HAP-1 (cell line): ENCODE measurements at places on chromosomes 3 and 15.
A peak's percentile ranks its signal among the peaks of the same experiment; 100 is the strongest.

GRCh38 chr3:143644370-143645089 lies 203.7 kb downstream of the SLC9A9 start:
- peak; percentile 67 for DNase-seq

- DNase-seq, result no peak
Measured at GRCh38 chr3:178342111-178342510, 194.1 kb upstream of the KCNMB2 start.

- DNase-seq, result no peak
Measured at GRCh38 chr3:112365035-112365434, 32.1 kb downstream of the CD200 start.

DNA sequence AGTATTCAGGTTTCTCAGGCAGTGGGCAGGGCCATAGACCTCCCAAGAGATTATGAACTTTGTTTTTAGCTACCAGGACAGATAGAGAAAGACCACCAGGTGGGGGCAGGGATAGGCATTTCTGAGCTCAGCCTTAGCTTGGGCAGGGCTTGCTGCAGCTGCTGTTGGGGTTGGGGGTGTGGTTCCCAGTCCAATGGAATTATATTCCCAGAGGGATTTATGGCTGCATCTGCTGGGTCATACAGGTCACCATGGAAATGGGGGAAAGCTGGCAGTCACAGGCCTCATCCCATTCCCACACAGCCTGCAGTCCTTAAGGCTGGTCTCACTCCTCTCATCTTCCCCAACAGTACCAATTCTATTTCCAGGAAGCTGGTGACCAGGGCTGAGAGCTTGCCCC lies 144.6 kb upstream of the ZPLD1 start:
- DNase-seq, result no peak

DNA sequence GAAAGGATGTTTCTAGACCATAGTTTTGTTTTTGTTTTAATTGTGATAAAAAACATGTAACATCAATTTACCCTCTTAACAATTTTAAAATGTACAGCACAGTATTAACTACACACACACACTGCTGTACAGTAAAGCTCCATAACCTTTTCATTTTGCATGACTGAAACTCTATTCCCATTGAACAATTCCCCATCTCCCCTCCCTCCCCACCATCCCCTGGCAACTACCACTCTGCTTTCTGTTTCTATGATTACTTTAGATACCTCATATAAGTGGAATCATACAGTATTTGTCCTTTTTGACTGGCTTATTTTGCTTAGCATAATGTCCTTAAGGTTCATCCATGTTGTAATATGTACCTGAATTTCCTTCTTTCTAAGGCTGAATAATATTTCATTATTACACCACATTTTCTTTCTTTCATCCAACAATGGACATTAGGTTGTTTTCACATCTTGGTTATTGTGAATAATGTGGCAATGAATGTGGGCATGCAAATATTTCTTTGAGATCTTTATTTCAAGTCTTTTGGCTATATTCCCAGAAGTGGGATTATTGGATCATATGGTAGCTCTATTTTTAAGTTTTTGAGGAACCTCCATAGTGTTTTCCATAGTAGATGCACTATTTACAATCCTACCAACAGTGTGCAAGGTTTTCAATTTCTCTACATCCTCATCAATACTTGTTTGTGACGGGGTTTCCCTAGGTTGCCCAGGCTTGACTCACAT lies 10.7 kb downstream of the CHST14 start:
- peak; percentile 74 for DNase-seq

DNA sequence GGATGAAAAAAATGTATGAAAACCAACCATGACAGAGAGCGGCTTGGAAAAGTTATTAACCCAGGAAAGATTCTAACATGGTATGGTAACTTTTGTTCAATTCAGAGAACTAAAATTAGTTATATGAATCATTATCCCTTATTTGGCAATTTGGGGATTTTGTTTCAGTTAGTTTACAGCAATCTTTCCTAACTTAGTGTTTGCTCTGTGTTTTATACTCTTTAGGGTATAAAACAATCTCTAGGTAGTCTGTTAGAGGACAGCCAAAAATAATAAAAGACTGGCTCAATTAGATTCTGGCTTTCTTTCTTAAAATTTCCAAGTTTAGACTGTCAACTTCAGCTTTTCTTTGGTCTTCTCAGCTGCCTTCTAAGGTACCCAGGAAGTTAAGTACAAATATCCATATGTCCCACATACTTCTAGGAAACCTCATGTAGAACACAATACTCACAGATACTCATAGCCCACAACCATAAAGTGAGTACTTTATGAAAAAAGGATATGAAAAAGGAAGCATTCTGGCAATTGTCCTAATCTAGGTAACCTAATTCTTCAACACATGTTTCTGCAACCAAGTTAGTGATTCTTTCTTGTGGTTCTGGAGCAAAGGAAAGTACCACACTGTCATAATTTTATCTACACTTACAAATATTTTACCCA lies 849.3 kb downstream of the ROBO1 start:
- DNase-seq, result no peak

- no peak for DNase-seq
Measured at GRCh38 chr15:40332113-40332781, 8.5 kb downstream of the CCDC9B start.

DNA sequence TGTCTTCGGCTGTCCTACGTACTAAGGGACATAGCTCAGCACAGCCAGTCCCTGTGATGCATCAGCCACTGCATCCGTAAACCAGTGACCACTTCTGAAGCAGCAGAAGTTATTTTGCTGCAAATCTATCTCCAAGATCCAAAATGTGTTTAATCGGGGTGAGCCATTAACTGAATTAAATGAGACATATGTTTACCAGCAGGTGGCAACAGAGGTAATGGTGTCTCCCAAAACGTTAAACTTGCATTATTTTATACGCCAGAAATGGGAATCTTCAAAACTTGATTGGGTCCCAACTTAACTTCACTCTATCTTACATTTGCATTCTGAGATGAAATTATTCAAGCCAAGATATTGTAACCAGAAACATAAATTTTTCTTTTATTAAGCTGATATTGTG lies 75.3 kb upstream of the BOC start:
- DNase-seq, result no peak

- DNase-seq, result no peak
Measured at GRCh38 chr3:172259726-172260248, 188.5 kb downstream of the GHSR start.

GRCh38 chr3:43620831-43621655 lies 768 bp downstream of the ANO10 start:
- DNase-seq, result peak; percentile 42

DNA sequence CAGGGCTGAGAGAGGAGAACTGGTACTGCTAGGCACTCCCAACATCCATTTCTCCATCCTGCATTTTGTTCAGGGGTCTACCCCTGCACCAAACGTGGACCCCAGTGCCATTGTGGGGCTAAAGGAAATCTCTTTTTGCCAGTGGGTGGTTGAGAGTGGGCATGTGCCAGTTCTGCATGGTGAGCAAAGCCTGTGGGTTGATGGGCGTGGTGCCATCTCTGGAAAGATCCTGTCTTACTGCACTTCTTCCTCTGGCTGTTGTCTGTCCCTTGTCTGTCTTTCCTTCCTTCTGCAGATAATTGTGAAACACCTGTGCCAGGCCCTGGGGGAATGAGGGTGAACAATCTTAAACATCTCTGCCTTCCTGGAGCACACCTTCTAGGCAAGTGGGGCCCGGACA lies 1.4 kb upstream of the RARRES1 start:
- no peak for DNase-seq

DNA sequence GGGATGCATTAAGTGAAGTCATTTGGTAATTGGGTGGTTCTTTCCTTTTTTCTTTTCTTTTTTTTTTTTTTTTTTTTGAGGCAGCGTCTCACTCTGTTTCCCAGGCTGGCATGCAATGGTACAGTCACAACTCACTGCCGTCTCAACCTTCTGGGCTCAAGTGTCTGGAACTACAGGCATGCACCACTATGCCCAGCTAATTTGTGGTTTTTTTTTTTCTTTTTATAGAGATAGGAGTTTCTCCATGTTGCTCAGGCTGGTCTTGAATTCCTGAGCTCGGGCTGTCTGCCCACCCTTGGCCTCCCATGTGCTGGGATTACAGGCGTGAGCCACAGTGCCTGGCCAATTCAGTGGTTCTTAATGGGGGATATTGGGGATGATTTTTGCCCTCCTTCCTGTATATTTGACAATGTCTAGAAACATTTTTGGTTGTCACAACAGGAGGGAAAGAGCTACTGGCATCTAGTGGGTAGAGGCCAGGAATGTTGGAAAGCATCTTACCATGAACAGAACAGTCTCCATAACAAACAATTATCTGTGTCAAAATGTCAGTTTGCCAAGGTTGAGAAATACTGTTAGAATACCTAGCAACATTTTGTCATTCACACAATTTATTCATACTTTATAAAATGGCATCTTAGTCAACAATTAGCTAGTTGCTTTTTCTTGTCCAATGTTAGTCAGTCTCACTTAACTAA lies 79.4 kb upstream of the CNTN3 start:
- DNase-seq, result no peak

GRCh38 chr3:14410503-14411165 lies 8.2 kb downstream of the SLC6A6 start:
- DNase-seq, result no peak
